Activated effector memory CD4-positive, alpha-beta T cell treated with Interleukin-2 at 50 U/mL for 16 hours (primary cell): ENCODE measurements at places on chromosomes 2 and 18.

GRCh38 chr18:66226782-66227181, 377.1 kb downstream of the CDH19 start:
- DNase-seq = no peak

DNA sequence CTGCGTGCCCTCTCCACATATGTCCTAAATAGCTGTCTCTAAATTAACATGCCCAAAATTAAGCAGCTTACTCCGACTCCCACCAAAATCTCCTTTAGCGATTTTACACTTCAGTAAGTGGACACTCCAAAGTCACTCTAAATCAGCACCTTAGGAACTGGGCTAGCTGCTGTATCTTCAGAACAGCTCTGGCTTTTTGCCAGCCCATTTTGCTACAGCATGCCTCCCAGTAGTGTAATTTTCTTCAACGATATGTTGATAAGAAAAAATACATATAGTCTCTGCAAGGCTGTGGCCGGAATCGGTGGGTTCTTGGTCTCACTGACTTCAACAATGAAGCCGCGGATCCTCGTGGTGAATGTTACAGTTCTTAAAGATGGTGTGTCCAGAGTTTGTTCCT, 291.8 kb upstream of the RGPD4 start:
- DNase-seq = no peak

- DNase-seq = no peak
Observed at GRCh38 chr18:352438-352837, 84.6 kb upstream of the THOC1 start.

DNA sequence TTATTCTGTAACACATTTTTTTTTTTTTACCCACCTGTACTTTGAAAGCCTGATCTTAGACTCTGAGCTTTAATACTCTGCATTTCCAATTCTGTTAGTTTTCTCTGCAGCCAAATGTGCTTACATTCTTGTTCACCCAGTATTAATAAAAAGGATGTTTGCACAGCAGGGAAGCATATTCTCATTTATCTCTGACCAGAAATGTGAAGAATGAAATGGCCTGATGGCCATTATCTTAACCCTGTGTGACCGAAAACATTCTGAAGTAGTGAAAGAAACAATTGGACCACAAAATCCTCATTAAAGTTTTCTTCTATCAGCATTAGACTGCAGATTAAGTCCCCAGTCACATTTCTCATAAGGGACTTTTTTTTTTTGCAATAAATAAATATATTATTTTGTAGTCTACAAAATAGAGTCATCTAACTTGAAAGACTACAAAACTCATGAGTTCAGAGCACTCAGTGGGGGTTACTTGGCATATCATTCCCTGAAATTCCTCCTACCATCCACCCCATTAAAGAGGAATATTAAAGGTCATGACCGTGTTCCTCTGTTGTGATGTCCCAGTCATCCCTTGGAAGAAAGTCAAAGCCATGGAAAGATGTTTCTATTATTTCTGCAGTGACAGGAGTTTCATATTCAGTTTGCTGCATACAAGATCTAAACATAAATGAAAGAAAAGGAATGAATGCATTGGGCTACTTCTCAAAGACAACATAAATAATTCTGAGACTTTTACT, 364.4 kb downstream of the RND3 start:
- DNase-seq = no peak

GRCh38 chr18:47790036-47790435, 140.4 kb downstream of the SMAD2 start:
- DNase-seq = no peak

GRCh38 chr2:195368249-195369217, 288.5 kb upstream of the SLC39A10 start:
- no peak for DNase-seq

GRCh38 chr18:21364471-21364870, 122.4 kb downstream of the GREB1L start:
- DNase-seq = no peak

- DNase-seq = no peak
Observed at GRCh38 chr2:167471734-167472133, 583.5 kb downstream of the XIRP2 start.

- no peak for DNase-seq
Observed at GRCh38 chr2:179226961-179227259, 37.7 kb downstream of the SESTD1 start.

DNA sequence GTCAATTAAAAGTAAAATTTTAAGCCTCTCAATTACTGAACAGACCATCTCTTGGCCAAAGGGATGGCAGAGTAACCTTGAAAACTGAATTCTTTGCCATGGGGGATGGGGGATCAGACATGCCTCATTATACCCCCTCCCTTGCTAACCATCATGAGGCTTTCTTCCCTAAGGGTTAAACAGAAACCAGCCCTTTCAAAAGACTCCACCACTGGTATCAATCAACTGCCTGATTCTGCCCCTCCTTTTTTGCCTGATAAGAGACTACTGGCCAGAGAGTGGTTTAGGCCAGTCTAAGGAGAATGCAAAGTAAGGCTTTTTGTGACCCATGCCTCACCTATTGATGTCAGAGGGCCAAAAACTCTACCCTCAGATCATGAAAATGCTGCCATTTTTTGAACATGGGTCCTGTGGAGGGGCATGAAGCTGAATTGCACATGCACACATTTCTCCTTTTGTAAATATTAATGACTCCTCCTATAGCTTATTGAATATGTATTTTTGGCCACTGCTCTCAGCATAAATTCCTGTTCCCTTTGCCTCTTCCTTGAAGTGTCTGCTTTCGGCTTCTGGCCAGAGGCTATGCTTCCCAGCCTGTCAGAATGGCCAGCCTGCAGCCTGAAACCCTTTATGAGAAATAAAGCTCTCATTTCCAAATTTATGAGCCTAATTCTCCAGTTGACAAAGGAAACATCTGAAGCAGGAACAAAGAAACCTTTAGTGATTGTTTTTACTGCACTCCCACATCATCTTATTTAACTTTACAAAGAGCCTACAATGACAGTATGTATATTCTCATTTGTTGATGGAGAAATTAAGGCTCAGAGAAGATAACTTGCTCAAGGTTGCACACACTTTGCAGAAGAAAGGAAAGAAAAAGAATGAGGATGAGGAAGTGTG, 270.7 kb upstream of the CELF4 start:
- no peak for DNase-seq

GRCh38 chr2:102932501-102932900, 170.7 kb downstream of the TMEM182 start:
- DNase-seq = no peak

- no peak for DNase-seq
Observed at GRCh38 chr2:159149747-159150146, 136.8 kb downstream of the WDSUB1 start.

DNA sequence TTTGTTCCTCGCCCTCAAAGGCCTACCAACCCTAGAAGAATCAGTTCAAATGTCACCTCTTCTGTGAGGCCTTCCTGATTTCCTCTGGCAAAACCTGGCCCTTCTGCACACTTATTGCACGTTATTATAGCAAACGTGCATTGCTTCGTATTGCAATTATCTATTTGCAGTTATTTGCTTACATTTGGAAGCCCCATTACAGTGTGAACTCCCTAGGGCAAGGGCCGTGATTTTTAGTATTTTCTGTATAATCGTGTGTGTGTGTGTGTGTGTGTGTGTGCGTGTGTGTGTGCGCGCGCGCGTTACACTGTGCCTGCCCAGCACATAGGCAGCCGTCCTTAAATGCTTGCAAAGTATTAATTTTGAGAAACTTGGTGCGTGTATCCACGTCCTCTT, 460 bp upstream of the SEMA4F start:
- DNase-seq = no peak

DNA sequence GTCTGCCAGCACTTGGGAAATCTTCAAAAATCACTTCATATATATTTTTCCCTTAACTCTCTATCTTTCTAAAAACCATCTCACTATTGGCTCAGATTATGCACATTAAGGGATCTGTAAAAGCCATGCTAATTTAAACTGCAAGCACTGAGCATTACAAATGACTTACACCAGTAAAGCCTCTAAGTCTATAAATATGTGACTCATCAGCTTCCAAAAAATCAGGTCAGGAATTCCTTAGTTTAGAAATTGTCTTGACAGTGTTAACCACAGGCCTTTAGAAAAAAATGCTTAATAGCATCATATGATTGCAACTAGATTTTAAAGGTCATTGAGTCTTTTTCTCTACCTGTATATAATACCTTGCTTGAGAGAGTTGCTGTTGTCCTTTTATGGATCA, 1113.6 kb upstream of the PIK3C3 start:
- DNase-seq = no peak
